ENCODE measurements at places on chromosomes 2 and 18. TPM values are rescaled to one million over a fixed set of nuclear protein-coding genes. Genes with fewer than 3 reads are reported as not detected.

The COL4A4 gene
- not detected for total RNA-seq

The TUBA4B gene
- total RNA-seq: not detected

The HOXD1 gene
- not detected for total RNA-seq

The RNF138 gene
- total RNA-seq: 81.0 TPM

DNA sequence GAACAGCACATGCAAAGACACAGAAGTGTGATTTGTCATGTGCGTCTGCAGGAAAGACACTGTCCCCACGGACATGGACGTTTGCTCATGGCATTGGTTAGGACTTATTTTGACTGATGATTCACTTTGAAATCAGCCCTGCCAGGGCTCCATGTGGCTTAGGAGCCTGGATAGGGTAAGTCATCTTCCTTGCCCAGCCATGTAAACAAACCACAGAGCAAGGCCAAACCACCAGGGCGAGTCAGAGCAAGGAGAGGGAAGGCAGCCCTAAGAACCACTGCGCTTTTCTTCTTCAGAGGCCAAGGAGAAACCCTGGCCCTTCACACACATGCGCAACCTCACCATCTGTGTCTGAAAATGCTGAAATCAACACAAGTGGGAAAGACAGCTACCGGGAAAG lies 88.8 kb downstream of the GFPT1 start:
- no peaks in the 10 kb centered on the region for H3K4me1 ChIP-seq
- H3K27ac ChIP-seq: no peak overlapping the region
- peaks cover 15% of the 10 kb centered on the region for H3K27me3 ChIP-seq

DNA sequence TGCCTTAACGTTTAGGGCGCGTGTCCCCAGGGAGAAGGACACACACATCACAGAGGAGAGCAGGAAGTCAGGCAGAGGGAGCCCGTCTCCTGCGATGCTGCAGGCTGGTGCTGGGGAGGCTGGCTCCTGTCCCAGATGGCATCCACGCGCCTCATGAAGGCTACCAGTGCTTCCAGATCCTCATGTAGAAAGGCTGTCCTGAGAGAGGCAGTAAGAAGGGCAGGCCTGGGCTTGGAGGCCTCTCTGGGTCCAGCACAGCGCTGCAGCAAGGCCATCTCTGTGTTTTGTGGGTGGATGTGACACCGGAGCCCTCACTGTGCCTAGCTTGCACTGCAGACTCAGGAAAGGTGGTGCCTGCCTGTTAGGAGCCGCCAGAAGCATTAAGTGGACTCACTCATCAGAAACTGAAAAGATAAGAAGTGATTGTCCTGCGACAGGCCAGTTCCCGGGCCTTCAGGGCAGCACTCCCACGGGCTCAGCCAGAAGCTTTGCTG lies 62.7 kb downstream of the FAM168B start:
- no peaks in the 10 kb centered on the region for H3K36me3 ChIP-seq
- peaks cover 25% of the 10 kb centered on the region for H3K27me3 ChIP-seq
- DNase-seq: no peak
- H3K4me3 ChIP-seq: no peak overlapping the region

DNA sequence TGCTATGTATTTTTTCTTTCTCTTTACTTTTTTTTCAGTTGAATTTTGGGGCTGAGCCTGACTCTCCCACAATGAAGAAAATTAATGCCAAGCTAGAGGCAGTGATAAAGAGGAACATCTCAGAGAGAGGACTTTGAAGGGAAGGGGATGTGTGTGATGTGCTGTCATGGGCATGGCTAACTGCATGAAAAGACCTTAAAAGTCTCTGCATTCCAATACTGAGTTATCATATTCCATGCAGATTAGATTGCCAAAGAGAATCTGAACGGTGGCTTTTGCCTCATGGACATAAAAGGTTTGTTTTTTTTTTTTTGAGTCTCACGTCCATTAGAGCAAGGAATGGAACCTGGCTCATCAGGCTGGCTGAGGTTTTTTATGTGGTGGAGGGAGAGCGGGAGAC lies 213.9 kb downstream of the PIK3C3 start:
- H3K4me1 ChIP-seq: no peaks in the 10 kb centered on the region
- H3K4me3 ChIP-seq: no peak overlapping the region
- DNase-seq: no peak
- no peak overlapping the region for H3K27ac ChIP-seq

GRCh38 chr2:160324161-160324800 lies 124.2 kb upstream of the ITGB6 start:
- no peak overlapping the region for H3K27ac ChIP-seq
- DNase-seq: peak; percentile 79
- no peak overlapping the region for H3K4me3 ChIP-seq
- no peaks in the 10 kb centered on the region for H3K36me3 ChIP-seq

- H3K27ac ChIP-seq: peak overlapping the region; percentile 41
- no peaks in the 10 kb centered on the region for H3K27me3 ChIP-seq
- H3K4me1 ChIP-seq: peaks cover 11% of the 10 kb centered on the region
- peaks cover 7% of the 10 kb centered on the region for H3K36me3 ChIP-seq
- no peak for DNase-seq
These were observed 17.9 kb downstream of the CAPN10 start for GRCh38 chr2:240604291-240604938.

DNA sequence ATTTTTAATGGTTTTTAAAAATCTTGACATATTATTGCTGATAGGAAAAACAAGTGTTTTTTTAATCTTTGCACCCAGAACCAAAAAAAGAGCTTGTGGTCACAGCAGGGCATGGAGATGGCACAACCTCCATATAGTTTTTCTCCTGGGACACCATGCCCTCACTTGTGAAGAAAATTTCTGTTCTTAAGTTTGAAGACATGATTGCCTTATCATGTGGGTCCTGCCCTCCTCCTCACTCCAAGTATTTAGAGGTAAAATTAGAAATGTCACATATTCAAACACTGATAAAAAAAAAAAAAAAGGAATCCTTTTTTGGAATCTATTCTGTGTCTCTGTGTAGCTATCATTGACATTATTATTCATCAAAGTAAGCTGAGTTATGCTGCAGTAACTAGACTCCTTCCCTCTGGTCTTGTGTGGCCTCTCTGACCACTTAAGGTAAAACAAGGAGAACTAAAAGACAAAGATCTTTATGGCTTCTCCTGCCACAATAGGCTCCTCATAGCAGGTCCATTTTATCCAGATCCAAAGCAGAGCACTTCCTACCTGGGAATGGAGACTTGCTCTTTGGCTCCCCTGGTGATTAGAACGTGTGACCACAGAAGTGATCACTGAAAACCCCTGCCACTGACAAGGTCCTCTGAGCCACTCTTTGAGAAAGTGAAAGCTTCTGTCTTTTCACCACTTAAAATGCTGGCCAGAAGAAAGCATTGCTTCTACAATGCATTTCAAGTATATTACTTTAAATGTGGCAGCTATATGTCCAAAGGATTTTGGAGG lies 19.8 kb downstream of the ADD2 start:
- no peak for DNase-seq
- no peaks in the 10 kb centered on the region for H3K4me1 ChIP-seq
- H3K27ac ChIP-seq: no peak overlapping the region
- H3K36me3 ChIP-seq: no peaks in the 10 kb centered on the region

DNA sequence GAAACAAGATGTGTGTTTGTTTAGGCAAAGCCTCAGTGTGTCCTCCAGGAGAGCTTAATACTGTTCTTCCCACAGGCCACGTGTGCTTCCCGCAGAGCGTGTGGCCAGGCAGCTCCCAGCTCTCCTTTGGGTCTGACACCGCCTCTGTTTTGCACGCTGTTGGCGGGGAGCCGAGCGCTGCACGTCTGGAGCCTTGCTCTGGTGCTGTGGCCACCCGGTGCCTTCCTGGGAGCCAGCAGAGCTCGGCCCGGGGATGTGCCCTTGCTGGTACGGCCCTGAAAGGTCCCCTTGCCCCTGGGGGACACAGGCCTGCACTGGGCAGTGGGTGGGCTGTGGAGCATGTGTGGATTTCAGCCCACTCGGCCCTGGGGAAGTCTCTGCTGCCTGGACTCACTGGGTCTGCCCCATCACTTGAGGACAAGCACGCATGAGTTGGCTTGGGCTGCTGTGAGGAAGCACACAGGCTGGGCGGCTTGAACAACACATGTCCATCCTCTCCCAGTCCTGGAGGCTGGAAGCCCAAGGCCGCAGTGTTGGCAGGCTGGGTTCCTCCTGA lies 160.7 kb upstream of the HDAC4 start:
- DNase-seq: no peak
- H3K27ac ChIP-seq: no peak overlapping the region
- no peaks in the 10 kb centered on the region for H3K36me3 ChIP-seq
- no peak overlapping the region for H3K4me3 ChIP-seq

DNA sequence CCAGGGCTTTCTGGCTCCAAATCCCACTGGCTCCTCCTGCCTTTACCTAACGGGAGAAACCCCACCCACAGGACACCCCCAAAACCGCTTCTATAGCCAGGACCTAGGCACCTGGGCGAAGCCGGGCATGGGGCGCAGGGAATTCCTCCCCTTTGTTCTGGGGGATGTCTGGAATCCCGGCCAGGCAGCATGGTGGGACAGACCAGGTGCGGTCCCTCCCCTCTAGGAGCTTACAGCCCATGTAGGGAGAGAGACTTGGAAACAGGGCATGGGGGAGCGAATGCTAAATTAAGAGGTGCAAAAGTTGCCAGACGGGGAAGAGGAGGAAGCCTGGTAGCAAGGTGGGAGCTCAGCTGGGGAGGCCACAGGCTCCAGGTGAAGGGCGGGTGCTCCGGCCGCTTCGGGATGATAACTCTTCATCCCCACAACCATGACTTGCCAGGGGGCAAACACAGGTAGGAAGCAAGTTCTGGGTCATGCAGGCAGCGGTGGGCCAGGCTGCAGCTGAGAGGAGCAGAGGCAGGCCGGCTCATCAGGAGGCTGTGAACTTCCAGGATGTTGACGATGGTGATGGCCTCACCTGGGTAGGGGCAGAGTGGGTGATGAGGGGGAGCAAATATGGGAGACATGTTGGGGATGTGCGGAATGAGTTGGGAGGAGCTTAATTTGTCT lies 1.3 kb downstream of the TMEM37 start:
- H3K27me3 ChIP-seq: peaks cover 45% of the 10 kb centered on the region
- no peak overlapping the region for H3K4me3 ChIP-seq
- H3K4me1 ChIP-seq: peaks cover 3% of the 10 kb centered on the region
- H3K27ac ChIP-seq: no peak overlapping the region
- H3K36me3 ChIP-seq: no peaks in the 10 kb centered on the region

DNA sequence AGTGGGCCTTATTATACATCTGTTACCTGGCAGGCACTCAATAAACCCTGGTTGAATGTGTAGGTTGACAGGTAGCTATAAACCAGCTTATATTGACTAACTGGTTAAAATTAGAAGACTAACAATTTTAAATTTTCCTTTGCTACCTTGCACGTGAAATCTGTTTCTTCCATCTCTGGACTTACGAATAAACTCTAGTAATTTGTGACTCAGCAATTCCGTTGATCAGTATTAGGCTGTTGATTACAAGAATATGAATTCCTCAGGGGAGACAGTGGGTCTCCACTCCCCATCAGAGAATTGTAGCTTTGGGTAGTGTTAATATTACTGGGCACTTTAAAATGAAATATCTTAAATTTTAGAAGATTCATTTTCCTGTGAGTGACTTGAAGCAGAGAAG lies 137.8 kb upstream of the SP5 start:
- peaks cover 4% of the 10 kb centered on the region for H3K27me3 ChIP-seq
- no peaks in the 10 kb centered on the region for H3K4me1 ChIP-seq
- no peaks in the 10 kb centered on the region for H3K36me3 ChIP-seq
- H3K4me3 ChIP-seq: no peak overlapping the region
- DNase-seq: no peak

GRCh38 chr18:77157312-77157711 lies 24.7 kb upstream of the MBP start:
- peaks cover 3% of the 10 kb centered on the region for H3K4me1 ChIP-seq
- H3K27ac ChIP-seq: no peak overlapping the region
- peaks cover 15% of the 10 kb centered on the region for H3K27me3 ChIP-seq
- H3K4me3 ChIP-seq: no peak overlapping the region
